Activated T-cell treated with anti-CD3 and anti-CD28 coated beads for 24 hours (primary cell): ENCODE measurements at places on chromosomes 1 and 21.

- DNase-seq, result no peak
Measured at GRCh38 chr21:26818906-26819305, 26.3 kb downstream of the ADAMTS1 start.

DNA sequence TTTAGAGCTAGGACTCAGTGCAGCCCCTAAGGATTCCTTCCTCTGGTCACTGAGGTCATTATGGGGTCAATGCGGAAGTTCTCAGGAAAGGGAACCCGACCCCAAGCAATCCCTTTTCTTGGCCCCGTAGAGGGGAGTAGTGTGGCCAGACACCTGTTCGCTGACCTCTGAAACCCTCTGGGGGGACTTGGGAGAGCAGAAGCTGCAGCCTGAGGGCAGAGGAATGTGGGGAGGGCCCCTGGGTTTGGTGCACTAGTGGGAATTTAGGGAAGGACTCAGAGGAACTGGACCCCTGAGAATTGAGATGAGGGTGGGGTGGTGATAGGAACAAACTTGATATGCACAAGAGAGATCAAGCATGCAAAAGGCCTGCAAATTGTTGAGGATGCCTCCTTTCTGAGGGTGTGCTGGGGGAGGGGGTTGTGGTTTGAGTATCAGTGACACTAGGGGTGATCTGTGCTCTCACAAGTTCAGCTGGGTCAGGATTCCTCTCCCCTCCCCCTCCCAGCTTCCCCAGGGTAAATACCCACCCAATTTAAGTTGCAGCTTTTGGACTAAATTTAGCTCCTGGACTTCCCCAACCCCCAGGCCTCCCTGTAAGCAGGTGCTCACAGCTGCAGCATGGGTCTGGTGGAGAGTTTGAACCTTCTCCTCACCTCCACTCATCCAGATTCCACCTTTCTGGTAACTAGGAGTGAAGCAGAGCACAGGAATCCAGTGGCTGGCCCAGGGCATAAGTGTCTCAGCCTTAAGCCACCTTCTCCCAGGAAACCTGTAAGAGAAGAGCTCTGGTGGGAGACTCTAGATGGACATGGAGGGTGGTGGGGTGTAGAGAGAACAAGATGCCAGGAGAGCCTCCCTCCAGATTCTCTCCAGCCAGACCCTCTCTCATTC is 13.5 kb downstream of the ADAMTSL4 start:
- peak; percentile 74 for DNase-seq

DNA sequence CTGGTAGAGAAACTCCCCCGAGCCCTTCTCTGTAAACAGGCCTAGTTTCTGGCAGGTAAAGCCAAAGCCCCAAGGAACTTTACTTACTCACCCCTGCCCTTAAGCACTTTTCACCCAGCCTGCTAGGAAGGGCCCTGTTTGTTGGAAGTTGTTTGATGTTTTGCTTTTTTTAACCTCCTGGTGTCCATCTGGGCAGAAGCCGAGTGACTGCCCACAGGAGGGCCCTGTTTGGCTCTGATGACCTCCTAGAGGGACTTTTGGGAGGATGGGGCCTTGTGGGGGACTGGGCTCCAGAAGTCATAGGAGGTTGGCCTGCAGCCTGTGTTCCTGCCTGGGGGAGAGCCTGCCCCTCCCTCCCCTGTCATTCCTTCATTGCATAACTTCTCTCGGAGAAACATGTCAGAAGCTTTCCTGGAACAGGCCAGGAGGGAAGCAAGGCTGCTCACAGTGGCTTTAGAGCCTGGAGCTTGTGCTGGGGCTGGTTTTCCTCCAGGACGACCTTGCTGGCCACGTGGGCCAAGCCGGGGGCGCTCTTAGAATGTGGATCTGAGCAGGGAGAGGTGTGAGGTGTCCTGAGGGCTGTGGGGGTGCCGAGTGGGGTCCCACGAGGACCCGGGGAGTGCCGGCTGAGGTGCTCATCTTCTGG is 33.9 kb downstream of the COQ8A start:
- DNase-seq, result no peak

DNA sequence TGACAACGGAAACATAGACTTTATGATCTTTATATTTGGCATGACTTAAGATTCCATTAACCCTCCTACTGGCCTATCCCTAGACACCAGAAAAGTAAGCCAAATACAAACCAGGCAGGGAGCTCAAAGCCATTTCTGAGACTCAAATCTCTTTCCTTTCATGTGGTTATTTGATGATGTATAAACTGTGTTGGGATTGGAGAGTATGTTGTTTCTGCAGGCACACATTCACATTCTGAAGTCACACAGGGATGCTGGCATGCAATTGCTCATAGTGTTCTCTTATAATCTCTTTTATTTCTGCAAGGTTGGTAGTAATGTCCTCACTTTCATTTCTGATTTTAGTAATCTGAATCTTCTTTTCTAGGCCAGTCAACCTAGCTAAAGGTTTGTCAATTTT is 5.8 kb downstream of the ZMYND12 start:
- DNase-seq, result no peak

GRCh38 chr1:66354311-66355201 is 179.4 kb upstream of the SGIP1 start:
- no peak for DNase-seq

DNA sequence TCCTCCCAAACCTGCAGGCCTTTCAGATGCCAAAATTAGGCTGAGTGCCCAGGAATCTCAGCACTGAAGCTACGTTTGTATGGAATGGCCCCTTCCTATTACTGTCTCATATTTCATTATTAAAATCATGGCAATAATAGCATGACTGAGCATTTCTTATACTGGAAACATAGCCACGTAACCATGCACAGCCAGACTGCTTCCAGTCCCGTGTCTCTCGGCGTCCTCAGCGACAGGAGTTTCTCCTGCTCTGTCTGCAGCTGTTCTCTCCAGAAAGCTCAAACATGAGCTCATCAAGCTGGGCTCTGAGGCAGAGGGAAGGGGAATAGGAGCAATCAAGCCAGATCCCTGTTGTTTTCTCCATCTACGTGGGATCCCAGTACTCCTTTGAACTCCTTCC is 104.0 kb downstream of the CDC7 start:
- no peak for DNase-seq

- DNase-seq, result no peak
Measured at GRCh38 chr1:1045129-1045528, 25.2 kb downstream of the AGRN start.

GRCh38 chr1:46830665-46831322 is 31.9 kb downstream of the CYP4B1 start:
- no peak for DNase-seq

DNA sequence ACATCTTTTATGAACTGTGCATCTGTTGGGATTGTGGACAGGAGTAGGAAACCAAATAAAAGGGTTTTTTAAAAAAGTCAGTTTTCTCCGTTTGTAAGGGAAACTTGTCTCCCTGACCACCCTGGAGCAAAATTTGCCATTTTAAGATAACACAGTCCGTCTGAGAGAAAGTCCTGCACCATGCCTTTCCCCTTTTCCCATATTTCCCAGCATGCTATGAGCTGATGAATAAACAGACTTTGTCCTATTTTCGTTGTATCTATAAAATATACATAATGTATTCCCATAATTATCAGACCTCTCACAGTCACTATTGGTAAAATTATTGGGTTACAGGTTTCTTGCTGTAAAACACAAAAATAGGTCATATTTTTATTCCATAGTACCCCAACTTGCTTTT is 1.7 kb upstream of the AKT3 start:
- no peak for DNase-seq

GRCh38 chr1:116699605-116700004 is 32.1 kb upstream of the IGSF3 start:
- DNase-seq, result no peak

DNA sequence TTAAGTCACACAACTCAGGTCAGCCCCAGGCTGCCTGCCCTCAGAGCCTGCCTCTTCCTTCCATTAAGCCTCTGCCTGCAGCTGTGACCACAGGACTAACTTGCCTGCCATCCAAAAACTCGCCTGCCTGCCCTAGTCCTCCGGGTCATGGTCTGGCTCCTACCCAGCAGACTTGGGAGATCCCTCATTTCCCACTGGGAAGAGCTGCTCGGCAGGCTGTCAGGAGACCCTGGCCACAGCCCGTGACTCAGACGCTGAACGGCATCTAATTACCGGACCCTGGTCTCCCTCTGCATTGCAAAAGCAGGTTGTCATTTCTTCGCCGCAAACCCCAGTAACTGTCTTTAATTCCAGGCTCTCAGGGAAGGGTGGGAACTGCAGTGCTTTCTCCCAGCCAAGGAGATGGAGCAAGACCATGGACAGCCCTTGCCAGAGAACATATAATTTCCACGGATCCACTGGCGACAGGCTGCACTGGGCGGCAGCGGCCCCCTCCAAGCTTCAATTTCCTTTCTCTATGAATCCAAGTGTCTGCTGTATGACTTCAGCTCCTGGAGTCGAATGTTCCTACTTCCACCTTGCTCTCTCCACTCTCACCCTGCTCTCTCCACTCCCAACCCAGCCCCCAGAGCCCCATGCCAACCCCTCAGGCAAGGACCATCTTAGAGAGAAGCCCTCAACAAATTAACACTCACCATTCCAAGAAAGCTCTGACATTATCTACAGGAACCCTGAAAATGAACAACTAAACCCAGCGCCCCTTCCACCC is 20.4 kb downstream of the OLFML2B start:
- no peak for DNase-seq

- DNase-seq, result no peak
Measured at GRCh38 chr1:113551728-113552127, 161.4 kb downstream of the MAGI3 start.
